HAP-1 (cell line): ENCODE measurements at places on chromosomes 16 and 17.

DNA sequence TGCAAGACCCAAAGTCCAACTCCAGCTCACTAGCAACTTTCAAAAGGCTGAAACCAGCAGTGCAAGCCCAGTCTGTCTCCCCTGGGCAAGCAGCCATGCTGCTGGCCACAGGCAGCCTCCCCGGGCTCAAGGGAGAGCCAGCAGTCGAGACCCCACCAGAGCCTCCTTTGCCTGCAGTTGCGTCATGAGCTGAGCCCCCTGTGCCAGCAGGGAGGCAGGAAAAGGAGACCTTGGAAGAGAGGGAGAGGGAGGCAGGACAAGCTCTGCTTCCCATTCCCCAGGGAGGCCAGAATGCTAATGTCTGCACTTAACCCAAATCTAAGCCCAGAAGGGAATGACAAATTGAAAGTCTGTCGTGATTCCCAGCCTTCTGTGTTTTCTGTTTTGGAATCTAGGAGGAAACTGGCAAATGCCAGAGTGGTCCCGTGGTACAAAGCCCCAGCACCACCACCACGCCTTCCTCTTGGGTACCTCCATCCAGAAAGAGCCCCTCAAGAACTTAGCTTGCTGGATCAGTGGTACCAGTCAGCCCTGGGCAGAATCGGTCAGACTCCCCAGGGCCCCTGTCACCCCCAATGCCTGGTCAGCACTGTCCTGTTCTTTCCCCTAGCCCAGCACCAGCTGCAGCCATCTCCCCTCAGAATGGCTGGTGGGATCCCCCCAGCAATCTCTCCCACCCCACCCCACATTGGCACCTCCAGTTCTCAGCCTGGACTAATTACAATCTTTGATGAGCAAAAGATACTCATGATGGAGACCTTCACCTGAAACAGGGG is 99.3 kb upstream of the TNRC6C start:
- DNase-seq = no peak

- peak; percentile 85 for DNase-seq
Measured at GRCh38 chr16:89574681-89575246, 794 bp upstream of the CPNE7 start.

- no peak for DNase-seq
Measured at GRCh38 chr16:12294471-12294870, 317.9 kb downstream of the SNX29 start.

GRCh38 chr17:70098030-70098429 is 23.0 kb downstream of the KCNJ16 start:
- no peak for DNase-seq

GRCh38 chr17:50539762-50540559 is 7.0 kb upstream of the SPATA20 start:
- DNase-seq = no peak

- no peak for DNase-seq
Measured at GRCh38 chr17:39080421-39081078, 70.9 kb downstream of the PLXDC1 start.

GRCh38 chr16:27326738-27327585 is 13.2 kb downstream of the IL4R start:
- no peak for DNase-seq

- no peak for DNase-seq
Measured at GRCh38 chr17:81427173-81428120, 32.2 kb downstream of the BAHCC1 start.

- DNase-seq = no peak
Measured at GRCh38 chr16:84678541-84678940, 21.3 kb upstream of the USP10 start.

GRCh38 chr16:14015948-14016347 is 55.2 kb upstream of the MRTFB start:
- no peak for DNase-seq

GRCh38 chr16:1487395-1488053 is 1.2 kb downstream of the PTX4 start:
- no peak for DNase-seq

GRCh38 chr17:31582151-31582907 is 190.9 kb downstream of the RAB11FIP4 start:
- no peak for DNase-seq

DNA sequence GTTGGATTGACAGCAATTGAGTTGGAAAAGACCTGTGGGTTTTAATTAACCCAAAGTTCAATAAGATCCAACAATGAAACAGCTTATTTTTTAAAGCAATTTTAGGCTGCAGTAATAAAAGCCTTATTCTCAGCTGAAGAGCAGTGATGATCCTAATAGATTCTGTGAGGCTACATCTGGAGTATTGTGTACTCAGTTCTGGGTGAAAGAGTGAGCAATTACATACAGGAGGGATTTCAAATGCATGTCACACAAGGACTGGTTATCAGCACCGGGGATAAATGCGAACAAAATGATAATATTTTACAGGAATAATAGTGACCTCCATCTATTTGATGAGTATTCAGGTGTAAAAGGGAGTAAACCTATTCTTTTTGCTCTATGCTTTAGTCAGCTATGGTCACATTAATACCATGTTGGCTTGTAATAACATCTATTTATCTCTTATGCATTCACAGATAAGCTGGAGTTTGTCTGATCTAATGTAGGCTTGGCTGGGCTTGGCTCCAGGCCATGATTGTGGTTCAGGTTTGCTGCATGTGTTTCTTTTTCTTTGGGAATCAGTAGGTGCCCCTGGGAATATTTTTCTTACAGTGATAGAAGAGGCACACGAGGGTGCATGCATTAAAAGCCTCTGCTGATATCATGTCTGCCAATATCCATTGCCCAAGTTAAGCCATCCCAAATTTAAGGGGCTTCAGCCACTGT is 22.2 kb upstream of the TOX3 start:
- DNase-seq = no peak

DNA sequence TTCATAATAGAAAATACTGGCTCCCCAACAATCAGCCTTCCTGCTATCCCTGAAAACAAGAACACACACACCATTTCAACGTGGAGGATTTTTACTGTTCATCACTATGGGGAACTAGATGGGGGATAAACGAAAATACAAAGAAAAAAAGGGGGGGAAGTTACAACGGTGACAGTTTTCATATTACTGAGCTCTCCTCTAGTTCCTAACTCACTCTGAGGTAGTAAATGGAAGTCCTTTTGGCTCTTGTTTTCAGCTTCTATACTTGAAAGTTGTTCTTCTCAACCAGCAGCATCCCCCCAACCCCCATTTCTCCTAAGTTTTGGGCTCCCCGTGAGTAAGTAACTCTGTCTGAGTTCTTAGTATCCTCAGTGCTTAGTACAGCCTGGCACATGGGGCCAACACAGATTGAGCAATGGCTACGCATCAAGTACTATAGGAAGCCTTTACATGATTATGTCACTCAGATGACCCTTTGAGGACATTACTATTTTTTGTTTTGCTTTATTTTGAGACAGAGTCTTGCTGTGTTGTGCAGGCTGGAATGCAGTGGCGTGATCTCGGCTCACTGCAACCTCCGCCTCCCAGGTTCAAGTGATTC is 4.2 kb upstream of the CORO7 start:
- DNase-seq = no peak

DNA sequence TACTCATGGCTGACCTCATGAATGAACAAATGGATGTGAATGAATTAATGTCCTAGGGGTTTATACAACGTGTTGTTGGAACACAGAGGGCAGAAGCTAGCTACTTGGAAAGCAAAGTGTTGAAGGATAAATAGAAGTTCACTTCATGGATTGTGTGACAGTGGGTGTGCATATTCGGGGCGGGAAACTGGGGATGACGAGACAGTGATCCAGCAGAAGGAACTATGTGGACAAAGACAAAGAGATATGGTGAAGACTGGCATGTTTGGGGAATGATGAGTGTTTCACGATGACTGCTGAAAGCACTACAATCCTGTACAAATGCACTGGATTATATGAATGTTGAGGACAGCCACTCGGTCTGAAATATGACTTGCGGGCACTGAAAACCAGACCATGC is 250.5 kb upstream of the C16orf82 start:
- no peak for DNase-seq

DNA sequence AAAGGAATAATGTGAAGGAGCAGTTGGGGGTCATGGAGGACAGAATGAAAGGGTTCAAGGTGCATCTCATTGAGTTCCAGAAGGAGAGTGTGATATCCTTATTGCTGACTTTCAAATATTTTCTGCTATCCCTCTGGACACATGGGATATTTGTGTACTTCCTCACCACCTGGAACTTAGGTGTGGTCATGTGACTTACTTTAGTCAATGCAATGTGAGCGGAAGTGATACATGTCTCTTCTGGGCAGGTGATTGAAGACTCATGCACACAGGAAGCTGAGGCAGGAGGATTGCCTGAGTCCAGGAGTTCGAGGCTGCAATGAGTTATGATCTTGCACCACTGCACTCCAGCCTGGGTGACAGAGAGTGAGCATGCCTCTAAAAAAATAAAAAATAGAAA is 36.7 kb upstream of the TANC2 start:
- no peak for DNase-seq

DNA sequence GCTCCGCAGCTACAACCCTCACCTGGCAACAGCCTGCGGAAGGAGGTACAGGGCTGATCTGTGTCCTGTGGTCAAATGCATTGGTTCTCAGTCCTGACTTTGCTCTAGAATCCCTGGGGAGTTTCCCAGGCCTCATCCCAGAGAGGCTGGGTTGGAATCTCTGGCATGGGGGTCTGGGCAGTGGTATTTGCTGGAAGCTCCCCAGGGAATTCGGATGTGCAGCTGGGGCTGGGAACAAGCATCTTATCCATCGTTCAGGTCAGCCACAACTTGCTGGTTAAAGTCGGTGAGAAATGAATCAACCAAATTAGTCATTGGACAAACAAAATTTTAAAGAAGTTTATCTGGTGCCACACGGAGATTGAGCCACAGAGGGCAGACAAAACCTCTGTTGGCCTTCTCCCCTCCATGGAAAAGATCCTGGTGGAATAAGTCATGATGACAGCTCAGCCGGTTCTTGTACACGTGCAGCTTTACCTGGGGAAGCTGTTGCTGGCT is 231.2 kb downstream of the FOXL1 start:
- DNase-seq = no peak

DNA sequence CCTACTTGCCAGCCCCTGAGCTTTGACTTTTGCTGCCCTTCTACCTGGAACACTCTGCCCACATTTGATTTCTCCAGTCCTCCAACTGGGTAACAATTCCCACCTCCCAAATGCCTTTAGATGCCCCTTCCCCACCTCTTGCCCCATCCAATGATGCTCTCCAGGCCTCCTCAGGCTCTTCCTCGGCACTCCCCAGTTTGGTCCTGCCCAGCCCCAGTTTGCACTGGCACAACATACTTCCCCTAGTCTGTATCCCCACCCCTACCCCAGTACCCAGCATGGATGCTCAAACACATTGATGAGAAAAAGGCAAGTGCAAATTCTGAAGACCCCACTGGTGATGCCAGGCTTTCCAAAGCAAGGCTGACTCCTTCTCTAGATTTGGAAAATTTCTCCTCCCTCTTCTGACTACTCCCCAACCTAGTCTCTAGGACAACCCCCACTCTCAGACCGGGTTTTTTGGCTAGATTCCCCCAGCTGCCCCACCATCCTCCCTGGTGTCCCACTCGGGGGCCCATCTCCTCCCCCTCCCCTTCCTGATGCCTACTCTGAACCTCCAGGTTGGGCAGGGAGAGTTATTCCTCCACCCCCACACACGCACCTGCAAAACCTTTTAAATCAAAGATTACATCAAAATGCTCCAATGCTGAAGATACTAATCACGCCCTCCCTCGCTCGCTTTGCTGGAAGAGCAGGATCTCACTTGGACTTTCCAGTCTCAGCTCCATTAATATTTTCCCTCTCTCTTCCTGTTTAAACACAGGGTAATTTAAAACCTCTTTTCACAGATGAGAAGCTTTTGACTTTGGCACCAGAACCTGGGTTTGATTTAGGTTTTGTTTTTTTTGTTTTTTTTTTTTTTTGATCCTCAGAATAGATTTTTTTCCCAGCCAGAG is 94.9 kb downstream of the TMEM132E start:
- no peak for DNase-seq

- no peak for DNase-seq
Measured at GRCh38 chr16:46519063-46519462, 102.1 kb downstream of the SHCBP1 start.

GRCh38 chr17:37430051-37430627 is 23.5 kb downstream of the TADA2A start:
- DNase-seq = no peak

- no peak for DNase-seq
Measured at GRCh38 chr16:70258946-70259345, 7.2 kb upstream of the EXOSC6 start.

DNA sequence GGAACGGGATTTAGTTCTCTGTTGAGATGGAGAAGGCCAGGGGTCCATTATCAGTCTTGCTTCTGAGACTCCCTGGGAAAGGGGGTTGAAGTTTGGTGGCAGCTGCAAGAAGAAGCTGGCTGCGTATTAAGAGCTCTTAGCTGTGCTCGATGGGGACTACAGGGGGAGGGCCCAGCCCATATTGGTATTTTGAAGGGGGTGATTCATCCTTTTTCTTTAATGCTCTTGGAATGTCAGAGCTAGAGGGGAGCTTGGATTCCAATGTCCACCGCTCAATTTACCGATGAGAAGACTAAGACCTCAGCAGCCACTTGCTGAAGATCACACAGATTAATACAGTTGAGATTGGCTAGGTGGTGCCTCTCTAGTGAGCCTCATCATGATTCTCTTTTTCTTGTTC is 5.0 kb downstream of the NOG start:
- DNase-seq = peak; percentile 43

DNA sequence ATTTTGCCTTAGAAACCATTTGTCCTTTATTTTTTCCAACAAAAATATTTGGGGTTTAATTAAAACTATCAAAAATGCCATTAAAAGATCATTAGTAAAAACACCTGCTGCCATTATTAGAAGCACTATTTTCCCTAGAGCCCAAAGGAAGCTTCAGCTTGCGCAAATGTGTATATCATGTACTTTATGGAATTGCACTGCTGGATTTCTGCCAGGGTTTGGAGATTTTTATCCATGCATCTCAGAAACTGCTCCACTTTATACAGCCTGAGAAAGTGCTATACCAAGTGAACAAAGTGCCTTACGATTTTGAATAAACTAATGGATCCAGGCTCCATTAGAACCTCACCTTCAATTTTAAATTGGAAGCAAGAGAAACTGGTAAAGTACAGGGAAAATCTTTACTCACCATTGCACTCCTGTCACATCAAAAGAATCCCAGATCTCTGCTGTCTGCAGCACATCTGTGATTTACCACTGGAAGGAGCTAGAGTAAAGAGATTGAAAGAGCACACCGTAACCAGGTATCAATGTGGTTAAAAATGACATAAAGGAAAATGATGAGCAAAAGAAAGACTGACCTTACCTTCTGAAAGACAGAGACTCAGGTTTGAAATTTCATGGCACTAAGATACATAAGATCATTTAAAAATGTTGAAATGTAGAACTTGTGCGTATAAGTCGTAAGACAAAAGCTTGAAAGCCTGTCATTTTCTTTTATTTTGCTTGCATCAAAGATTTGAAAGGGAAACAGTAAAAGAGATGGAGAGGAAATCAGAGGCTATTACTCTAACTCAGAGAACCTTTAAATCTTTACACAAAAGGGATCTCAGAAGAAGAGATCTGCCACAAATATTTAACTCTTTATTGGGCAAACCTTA is 678.1 kb upstream of the GOT2 start:
- peak; percentile 8 for DNase-seq
